Effector CD4-positive, alpha-beta T cell (primary cell): ENCODE measurements at places on chromosomes 3 and 15.

DNA sequence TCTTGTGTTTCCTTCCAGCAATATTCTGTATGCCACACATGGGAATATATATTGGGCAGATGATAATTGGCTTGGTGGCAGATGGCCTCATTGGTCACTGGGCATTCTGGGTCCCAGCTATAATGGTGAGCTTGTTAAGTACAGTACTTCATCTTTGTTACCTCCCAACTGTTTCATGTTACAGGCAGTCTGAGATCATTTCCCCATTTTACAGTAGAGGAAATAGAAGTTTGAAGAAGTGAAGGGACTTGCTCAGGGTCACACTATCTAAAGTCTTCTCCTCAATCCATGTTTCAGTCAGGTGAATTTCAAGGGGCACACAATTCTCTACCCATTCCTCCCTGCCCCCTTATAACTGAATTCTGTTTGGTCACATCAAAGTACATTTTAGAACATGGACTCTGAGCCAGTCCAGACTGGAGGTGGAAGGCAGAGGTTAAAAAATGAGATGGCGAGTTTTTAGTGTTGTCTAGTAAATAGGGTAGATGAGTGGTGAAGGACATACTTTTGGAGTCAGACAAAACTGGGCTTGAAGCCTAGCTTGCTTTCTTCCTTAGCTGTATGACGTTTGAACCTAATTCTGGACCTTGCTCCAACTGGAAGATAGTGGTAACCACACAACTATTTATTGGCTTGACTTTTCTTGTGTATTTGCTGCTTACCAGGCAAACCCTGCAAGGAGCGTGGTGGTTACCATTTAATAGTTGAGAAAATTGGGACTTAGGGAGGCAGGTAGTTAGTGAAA is 2.5 kb downstream of the EEFSEC start:
- no peak for DNase-seq

- no peak for DNase-seq
Measured at GRCh38 chr15:86082619-86083380, 3.1 kb downstream of the AGBL1 start.

DNA sequence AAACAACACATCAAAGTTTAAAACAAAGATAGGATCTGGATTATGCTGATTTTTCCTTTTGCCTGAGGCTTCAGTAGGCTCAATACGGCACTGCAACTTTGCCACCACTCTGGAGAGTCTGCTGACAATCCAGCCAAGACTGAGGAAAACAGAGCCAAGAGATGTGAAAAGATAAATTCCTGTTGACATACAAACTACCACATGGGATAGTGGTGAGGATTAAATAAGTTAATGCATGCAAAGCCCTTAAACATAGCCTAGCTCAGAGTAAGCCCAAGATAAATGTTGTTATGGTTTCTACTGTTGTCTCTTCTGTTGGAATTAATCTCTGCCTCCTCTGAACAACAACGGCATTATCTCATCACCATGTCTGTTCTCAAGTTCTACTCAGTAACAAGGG is 245.9 kb upstream of the LMCD1 start:
- no peak for DNase-seq

GRCh38 chr3:150117076-150117475 is 146.4 kb upstream of the PFN2 start:
- DNase-seq: no peak

- DNase-seq: peak; percentile 22
Measured at GRCh38 chr3:172517859-172518466, 5.3 kb downstream of the TNFSF10 start.

DNA sequence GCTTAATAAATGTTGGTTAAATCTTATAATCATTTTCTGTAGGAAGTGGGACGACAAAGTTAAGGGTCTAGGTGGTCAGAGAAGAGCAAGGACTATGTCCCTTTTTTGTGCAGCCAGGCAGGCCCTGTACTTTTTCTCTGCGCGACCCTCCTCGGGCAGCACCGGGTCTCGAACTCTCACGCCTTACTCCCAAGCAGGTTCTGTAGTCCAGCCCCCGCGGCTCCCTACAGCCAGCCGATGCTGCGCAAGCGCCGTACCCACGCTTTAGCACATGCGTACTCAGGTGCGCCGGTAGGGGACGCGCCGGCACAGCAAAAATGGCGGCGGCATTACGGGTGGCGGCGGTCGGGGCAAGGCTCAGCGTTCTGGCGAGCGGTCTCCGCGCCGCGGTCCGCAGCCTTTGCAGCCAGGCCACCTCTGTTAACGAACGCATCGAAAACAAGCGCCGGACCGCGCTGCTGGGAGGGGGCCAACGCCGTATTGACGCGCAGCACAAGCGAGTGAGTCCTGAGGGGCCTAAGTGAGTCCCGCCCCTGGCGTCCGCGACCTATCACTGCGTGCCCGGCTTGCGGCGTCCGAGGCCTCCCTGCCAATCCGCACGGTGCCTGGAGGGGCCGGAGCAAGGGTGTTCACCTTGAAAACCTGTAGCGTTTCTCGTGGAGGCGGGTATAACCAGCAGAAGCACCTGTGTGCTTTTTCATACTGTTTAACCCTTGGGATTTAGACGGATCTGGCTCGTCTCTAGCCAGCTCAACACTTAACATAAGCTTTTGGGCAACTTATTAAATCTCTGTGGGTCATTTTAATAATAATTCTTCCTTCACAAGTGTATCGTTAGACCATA is at the start of gene PCCB:
PCCB (plus strand) TSS at position 282 of the 844 bp plus-strand sequence; CDS start at position 318, 36 bp downstream.
- DNase-seq: peak; percentile 90

GRCh38 chr15:70855764-70856163 is 1.8 kb upstream of the LARP6 start:
- no peak for DNase-seq

DNA sequence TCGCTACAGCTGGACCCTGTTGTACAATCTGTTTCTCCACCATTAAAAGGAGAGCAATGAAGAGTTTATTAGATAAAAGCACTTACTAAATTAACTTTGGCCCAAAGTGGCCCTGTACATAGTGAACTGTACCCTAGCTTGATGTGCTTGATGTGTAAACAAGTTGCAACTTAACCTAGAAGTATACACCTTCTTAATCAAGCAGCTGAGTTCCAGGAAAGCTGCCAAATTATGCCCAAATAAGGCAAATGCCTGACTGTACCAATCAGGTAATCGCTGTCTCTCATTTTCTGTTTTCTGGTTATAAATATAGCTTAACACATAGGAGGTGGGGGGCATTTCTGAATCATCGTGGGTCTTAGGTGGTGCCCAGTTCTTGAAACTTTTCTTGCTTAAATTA is 704.8 kb upstream of the CBLB start:
- DNase-seq: no peak

- no peak for DNase-seq
Measured at GRCh38 chr15:52334491-52335160, 39.0 kb upstream of the MYO5C start.
